ENCODE measurements at places on chromosomes 3 and 15. TPM values are rescaled to one million over a fixed set of nuclear protein-coding genes. Genes with fewer than 3 reads are reported as not detected.

DNA sequence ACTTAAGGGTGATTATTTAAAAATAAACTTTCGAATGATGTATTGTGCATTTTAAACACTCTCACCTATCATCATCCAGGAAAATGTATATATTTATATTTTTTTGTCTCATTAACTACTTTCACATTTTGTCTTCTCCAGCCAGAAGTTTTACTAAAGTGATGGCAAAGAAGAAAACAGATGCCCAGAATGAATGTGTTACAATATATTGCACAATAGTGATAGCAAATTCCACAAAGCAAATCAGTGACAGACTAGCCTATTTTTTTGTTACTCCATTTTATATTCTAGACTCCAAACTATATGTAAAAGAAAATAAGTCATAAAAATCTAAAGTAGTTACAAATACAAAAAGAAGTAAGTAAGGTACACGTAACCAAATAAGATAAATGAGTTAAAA lies 414.7 kb downstream of the EPHA3 start:
- H3K27ac ChIP-seq: no peak overlapping the region
- no peak overlapping the region for H3K4me3 ChIP-seq
- no peaks in the 10 kb centered on the region for H3K27me3 ChIP-seq
- H3K36me3 ChIP-seq: no peaks in the 10 kb centered on the region
- H3K4me1 ChIP-seq: peaks cover 11% of the 10 kb centered on the region
- DNase-seq: no peak

DNA sequence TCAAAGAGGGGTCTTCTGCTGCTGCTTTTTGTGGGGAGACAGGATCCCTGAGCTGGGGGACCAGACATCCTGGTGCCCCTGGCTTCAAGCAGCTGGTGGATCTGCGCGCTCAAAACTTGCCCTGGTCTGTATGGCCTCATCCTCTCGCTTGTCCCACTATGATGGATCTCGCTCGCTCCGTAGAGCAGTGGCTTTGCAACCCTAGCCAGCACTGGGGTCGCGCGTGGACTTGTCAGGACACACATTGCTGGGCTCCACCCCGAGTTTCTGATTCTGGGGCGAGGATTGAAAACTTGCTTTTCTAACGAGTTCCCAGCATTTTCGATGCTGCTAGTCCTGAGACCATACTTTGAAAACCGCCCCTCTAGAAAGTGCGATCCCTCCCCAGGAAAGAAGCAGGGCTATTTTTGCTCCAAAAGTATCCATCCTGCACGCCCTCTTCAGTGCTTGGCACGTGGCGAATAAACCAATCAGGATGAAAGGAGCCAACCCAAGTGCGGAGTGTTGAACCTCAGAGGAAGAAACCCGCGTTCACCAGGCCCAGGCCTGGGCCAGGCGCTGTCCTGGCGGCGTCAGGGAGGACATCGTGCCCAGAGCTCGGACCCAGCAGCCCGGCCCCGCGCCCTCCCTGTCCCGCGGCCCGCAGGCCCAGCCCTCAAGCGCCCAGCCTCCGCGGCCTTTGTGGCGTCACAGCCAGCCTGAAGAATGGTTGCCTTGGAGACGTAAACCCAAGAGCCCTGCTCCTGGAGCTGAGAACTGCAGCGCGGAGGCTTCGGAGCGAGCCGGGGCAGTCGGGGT lies at the start of gene CFAP100:
Gene CFAP100 (plus strand): TSS at position 731 of the 798 bp plus-strand sequence. CDS start 1,092 bp downstream, outside the sequence.
- peaks cover 58% of the 10 kb centered on the region for H3K27me3 ChIP-seq
- peaks cover 23% of the 10 kb centered on the region for H3K4me1 ChIP-seq
- no peak for DNase-seq

GRCh38 chr3:183699238-183699947 lies 1.8 kb downstream of the YEATS2 start:
- peak overlapping the region; percentile 6 for H3K27ac ChIP-seq
- peaks cover 28% of the 10 kb centered on the region for H3K36me3 ChIP-seq
- H3K27me3 ChIP-seq: no peaks in the 10 kb centered on the region
- DNase-seq: peak; percentile 22
- H3K4me3 ChIP-seq: peak overlapping the region; percentile 68

DNA sequence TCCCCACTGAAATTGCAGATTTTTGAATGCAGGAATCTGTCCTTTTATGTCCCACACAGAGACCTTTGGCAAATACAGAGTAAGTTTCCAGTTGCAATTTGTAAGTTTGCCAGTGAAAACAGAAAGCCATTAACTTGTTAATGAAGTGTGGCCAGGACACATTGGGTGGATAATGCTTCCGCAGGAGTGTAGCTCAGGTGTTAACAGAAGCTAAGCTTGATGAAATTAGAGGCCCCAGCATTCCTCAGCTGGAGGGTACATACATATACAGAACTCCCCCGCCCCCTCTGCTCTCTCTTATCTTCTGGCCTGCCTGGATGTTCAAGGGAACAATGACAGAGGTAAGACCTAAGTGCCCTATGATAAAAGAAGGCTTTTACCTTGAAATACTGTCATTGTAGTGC lies 8.1 kb upstream of the LRRC2 start:
- no peaks in the 10 kb centered on the region for H3K4me1 ChIP-seq
- no peak overlapping the region for H3K27ac ChIP-seq
- DNase-seq: no peak
- no peak overlapping the region for H3K4me3 ChIP-seq
- H3K36me3 ChIP-seq: no peaks in the 10 kb centered on the region

GOLGA8Q gene
- not detected for total RNA-seq

RAD54L2 gene
- total RNA-seq: 22.9 TPM

CCDC9B gene
- 85.6 TPM for total RNA-seq
